ENCODE measurements at places on chromosomes 1 and 21. TPM values are rescaled to one million over a fixed set of nuclear protein-coding genes. Genes with fewer than 3 reads are reported as not detected.

The DNAJC28 gene
- total RNA-seq, result 0.81 TPM

The FAM72B gene
- 10.2 TPM for total RNA-seq

The CKS1B gene
- total RNA-seq, result 229 TPM

The CSF1 gene
- 3.0 TPM for total RNA-seq

The OR10Z1 gene
- not detected for total RNA-seq

The AVPR1B gene
- not detected for total RNA-seq

The CENPL gene
- 20.3 TPM for total RNA-seq

The SCAMP3 gene
- 64.2 TPM for total RNA-seq

The LORICRIN gene
- total RNA-seq, result not detected

DNA sequence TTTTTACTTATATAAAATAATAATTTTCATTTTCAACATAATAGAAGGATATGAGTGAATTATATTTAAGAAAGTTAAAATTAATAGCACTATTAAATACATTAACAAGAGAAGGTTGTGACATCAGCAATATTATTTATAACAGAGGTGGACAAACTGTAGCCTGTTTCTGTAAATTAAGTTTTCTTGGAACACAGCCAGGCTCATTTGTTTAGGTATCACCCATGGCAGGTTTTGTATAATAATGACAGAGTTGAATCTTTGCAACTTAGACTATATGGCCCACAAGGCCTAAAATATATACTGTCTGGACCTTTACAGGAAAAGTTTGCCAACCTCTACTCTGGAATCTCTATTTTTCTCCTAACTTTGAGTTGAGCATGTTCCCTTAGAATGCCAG is 42.8 kb upstream of the CACYBP start:
- no peaks in the 10 kb centered on the region for H3K27me3 ChIP-seq
- H3K4me1 ChIP-seq, result no peaks in the 10 kb centered on the region
- DNase-seq, result no peak

DNA sequence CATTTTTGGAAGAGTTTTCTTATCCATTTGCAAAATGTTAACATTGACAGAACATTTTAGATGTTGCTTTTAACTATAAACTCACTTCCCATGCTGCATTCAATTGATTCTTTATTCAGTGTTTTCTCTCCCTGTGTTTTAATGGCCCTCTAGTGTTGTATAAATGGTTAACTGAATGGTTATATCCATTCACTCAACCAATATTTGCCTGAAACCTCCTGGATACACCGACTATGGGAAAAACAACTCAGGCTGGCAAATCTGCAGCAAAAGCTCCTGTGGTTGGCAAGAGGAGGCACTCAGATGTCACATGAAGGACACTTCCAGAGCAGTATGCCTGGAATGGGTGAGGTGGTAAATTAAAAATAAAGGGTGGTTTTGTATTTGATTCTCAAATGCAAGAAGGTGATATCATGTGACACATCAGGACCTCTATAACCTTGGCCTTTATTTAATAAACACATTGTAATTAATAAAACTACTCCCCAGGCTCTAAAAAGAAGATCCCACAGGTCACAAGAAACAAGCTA is 107.6 kb downstream of the BCAR3 start:
- H3K27me3 ChIP-seq, result no peaks in the 10 kb centered on the region
- H3K4me1 ChIP-seq, result no peaks in the 10 kb centered on the region
- no peak for DNase-seq
- no peak overlapping the region for H3K27ac ChIP-seq

- H3K27me3 ChIP-seq, result no peaks in the 10 kb centered on the region
- H3K36me3 ChIP-seq, result no peaks in the 10 kb centered on the region
- DNase-seq, result no peak
Measured at GRCh38 chr1:93907718-93908117, 1.5 kb downstream of the GCLM start.

- H3K27ac ChIP-seq, result no peak overlapping the region
- H3K4me3 ChIP-seq, result no peak overlapping the region
- no peaks in the 10 kb centered on the region for H3K4me1 ChIP-seq
Measured at GRCh38 chr1:100989306-100990077, 36.1 kb downstream of the DPH5 start.

GRCh38 chr1:82593561-82593960 is 792.8 kb downstream of the ADGRL2 start:
- no peak overlapping the region for H3K27ac ChIP-seq
- H3K4me1 ChIP-seq, result no peaks in the 10 kb centered on the region
- no peaks in the 10 kb centered on the region for H3K36me3 ChIP-seq
- H3K4me3 ChIP-seq, result no peak overlapping the region
- H3K27me3 ChIP-seq, result no peaks in the 10 kb centered on the region
- DNase-seq, result no peak

DNA sequence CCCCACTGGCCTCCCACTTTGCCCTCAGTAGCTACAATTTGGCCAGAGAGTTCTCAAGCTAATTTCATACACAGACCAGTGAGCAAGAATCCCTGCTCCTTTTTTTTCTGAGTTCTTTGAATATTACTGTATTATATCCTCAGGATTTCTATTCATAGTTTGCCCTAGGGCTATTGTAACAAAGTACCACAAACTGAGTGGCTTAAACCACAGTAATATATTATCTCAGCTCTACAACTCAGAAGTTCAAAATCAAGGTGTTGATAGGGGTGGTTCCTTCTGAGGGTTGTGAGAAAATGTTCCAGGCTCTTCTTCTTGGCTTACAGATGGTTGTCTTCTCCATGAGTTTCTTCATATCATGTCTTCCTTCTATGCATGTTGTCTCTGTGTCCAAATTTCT is 289.4 kb upstream of the ESRRG start:
- DNase-seq, result no peak
- H3K4me3 ChIP-seq, result no peak overlapping the region
- no peak overlapping the region for H3K27ac ChIP-seq
- H3K27me3 ChIP-seq, result no peaks in the 10 kb centered on the region
- no peaks in the 10 kb centered on the region for H3K4me1 ChIP-seq

GRCh38 chr1:58621391-58621790 is 44.3 kb upstream of the TACSTD2 start:
- H3K36me3 ChIP-seq, result no peaks in the 10 kb centered on the region
- H3K27me3 ChIP-seq, result no peaks in the 10 kb centered on the region
- H3K4me3 ChIP-seq, result no peak overlapping the region
- peaks cover 29% of the 10 kb centered on the region for H3K4me1 ChIP-seq
- H3K27ac ChIP-seq, result no peak overlapping the region

- no peak for DNase-seq
- H3K4me1 ChIP-seq, result peaks cover 24% of the 10 kb centered on the region
- no peak overlapping the region for H3K4me3 ChIP-seq
Measured at GRCh38 chr21:31201548-31201947, 142.5 kb downstream of the TIAM1 start.

DNA sequence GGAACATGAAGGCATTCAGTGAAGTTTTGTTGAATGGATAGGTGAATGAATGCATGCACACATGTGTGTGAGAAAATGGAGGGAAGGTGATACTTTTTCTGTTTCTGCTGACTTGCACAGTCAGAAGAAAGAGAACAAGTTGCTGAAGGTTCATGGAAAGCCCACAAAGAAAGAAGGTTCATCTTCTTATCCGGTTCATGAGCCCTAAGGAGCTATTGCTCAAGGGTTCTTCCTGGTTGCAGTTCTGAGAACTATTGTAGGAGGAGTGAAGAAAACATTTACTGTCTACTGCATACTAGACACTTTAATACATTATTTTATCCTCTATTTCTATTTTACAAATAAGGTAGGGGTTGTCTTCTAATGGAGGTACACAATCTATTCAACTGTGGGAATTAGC is 13.4 kb upstream of the NIBAN1 start:
- H3K4me3 ChIP-seq, result no peak overlapping the region
- no peak for DNase-seq
- H3K36me3 ChIP-seq, result no peaks in the 10 kb centered on the region
- H3K27ac ChIP-seq, result no peak overlapping the region

GRCh38 chr1:7727809-7728471 is 43.2 kb upstream of the VAMP3 start:
- no peak overlapping the region for H3K27ac ChIP-seq
- H3K27me3 ChIP-seq, result no peaks in the 10 kb centered on the region
- no peak for DNase-seq
- H3K4me1 ChIP-seq, result no peaks in the 10 kb centered on the region
- H3K36me3 ChIP-seq, result no peaks in the 10 kb centered on the region
- no peak overlapping the region for H3K4me3 ChIP-seq

DNA sequence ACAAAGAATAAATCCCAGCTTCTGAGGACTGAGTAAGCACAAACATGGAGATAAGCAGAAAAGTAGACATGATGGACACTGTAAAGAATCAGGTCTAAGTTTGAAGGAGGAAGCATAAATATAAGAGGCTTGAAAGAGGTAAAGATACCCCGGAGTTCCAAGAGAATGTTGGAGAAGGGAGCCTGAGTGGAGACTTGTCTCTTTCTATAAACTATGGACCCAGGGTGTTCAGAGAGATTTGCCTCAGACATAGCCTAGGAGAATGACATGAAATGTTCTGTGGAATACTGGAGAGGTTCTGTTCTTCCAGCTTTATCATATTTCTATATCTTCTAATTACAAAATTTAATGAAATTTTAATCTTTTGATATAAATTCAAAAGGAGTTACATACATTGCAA is 554.3 kb upstream of the B3GALT2 start:
- H3K4me1 ChIP-seq, result no peaks in the 10 kb centered on the region
- H3K36me3 ChIP-seq, result no peaks in the 10 kb centered on the region
- DNase-seq, result no peak
- H3K27me3 ChIP-seq, result no peaks in the 10 kb centered on the region
- no peak overlapping the region for H3K4me3 ChIP-seq

GRCh38 chr21:30882866-30883597 is 1.7 kb upstream of the KRTAP11-1 start:
- no peak overlapping the region for H3K27ac ChIP-seq
- no peak for DNase-seq
- no peaks in the 10 kb centered on the region for H3K36me3 ChIP-seq

- H3K4me1 ChIP-seq, result no peaks in the 10 kb centered on the region
- H3K4me3 ChIP-seq, result no peak overlapping the region
- H3K36me3 ChIP-seq, result no peaks in the 10 kb centered on the region
- no peaks in the 10 kb centered on the region for H3K27me3 ChIP-seq
- no peak overlapping the region for H3K27ac ChIP-seq
Measured at GRCh38 chr1:192401825-192402224, 85.0 kb downstream of the RGS21 start.

GRCh38 chr1:234871710-234872271 is 256.8 kb downstream of the TOMM20 start:
- H3K27me3 ChIP-seq, result no peaks in the 10 kb centered on the region
- H3K27ac ChIP-seq, result no peak overlapping the region
- peaks cover 14% of the 10 kb centered on the region for H3K4me1 ChIP-seq
- no peak overlapping the region for H3K4me3 ChIP-seq
- DNase-seq, result no peak

- no peaks in the 10 kb centered on the region for H3K4me1 ChIP-seq
- H3K4me3 ChIP-seq, result no peak overlapping the region
- H3K36me3 ChIP-seq, result peaks cover 15% of the 10 kb centered on the region
- DNase-seq, result no peak
- H3K27me3 ChIP-seq, result no peaks in the 10 kb centered on the region
Measured at GRCh38 chr1:228095161-228095560, 8.0 kb downstream of the C1orf35 start.

DNA sequence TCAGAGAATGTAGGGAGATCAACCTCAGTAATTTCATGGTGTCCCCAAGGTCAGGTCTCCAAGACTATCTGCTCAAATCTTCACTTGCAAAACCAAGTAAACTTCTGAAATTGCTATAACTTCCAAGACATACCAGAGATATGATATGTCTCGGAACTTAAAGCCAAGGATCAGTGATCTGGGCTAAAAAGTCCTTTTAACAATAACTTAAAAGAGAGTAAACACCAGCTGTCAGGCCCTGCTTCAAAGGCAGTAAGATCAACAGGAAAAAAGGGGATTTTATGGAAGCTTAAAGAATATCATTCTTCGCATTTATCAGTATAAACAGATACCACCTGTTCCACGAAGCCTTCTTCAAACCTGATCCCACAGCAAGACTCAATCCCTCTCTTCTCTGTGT is 13.7 kb downstream of the UBR4 start:
- no peak overlapping the region for H3K4me3 ChIP-seq
- H3K27ac ChIP-seq, result no peak overlapping the region
- H3K36me3 ChIP-seq, result peaks cover 64% of the 10 kb centered on the region
- H3K4me1 ChIP-seq, result no peaks in the 10 kb centered on the region

DNA sequence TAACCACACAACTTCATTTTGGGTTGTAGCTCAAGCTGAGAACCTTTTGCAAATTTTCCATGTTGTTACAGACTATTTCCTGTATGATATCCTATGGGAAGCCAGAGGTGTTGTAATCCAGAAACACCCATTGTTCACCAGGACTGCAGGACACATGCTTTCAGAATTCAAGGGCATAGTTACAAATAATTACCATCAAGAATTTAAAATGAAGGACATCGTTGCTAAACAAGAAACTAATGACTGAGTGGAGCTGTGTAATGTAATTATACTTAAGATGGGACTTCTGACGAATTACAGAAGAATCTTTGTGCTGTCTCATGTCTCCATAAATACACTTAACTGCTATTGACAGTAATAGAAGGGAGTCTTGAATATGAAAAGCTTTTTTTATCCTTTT is 47.6 kb upstream of the HOOK1 start:
- H3K4me3 ChIP-seq, result no peak overlapping the region
- H3K27ac ChIP-seq, result no peak overlapping the region
- no peaks in the 10 kb centered on the region for H3K27me3 ChIP-seq
- DNase-seq, result no peak

- no peak overlapping the region for H3K27ac ChIP-seq
- H3K4me3 ChIP-seq, result no peak overlapping the region
- H3K36me3 ChIP-seq, result no peaks in the 10 kb centered on the region
- no peaks in the 10 kb centered on the region for H3K27me3 ChIP-seq
- H3K4me1 ChIP-seq, result peaks cover 15% of the 10 kb centered on the region
Measured at GRCh38 chr1:59290193-59290949, 6.5 kb upstream of the FGGY start.

DNA sequence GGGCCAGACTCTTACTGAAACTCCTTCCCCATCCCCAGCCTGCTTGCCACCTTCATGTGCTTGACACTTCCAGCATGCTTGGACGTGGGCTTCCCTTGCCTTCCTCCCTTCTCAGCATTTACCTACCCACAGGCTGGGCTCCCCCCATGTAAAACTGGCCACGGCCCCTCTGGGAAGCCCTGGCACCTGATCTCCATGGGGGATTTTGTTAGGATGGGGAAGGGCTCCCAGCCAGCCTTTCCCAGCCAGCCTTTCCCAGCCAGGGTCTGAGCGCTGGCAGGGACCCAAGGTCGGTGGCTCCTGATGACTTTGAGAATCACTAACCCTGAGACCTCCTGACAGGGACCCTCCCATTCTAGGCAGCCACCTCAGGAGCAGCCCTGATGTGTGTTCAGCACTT is 6.7 kb downstream of the ALX3 start:
- 0 out of 2 replicates have a peak, but pooled peaks cover 2% of the 10 kb centered on the region for H3K36me3 ChIP-seq
- no peaks in the 10 kb centered on the region for H3K27me3 ChIP-seq
- H3K4me1 ChIP-seq, result no peaks in the 10 kb centered on the region
- H3K27ac ChIP-seq, result no peak overlapping the region
- no peak overlapping the region for H3K4me3 ChIP-seq

- H3K27me3 ChIP-seq, result no peaks in the 10 kb centered on the region
- no peaks in the 10 kb centered on the region for H3K4me1 ChIP-seq
- H3K4me3 ChIP-seq, result no peak overlapping the region
- no peak for DNase-seq
- no peaks in the 10 kb centered on the region for H3K36me3 ChIP-seq
- H3K27ac ChIP-seq, result no peak overlapping the region
Measured at GRCh38 chr1:57214951-57215575, 208.8 kb downstream of the DAB1 start.

- no peak overlapping the region for H3K4me3 ChIP-seq
- no peaks in the 10 kb centered on the region for H3K4me1 ChIP-seq
- no peak for DNase-seq
- no peak overlapping the region for H3K27ac ChIP-seq
Measured at GRCh38 chr1:6287431-6287886, 26.6 kb upstream of the GPR153 start.

- no peak overlapping the region for H3K4me3 ChIP-seq
- H3K27ac ChIP-seq, result no peak overlapping the region
- 0 out of 2 replicates have a peak, but pooled peaks cover 3% of the 10 kb centered on the region for H3K27me3 ChIP-seq
- no peaks in the 10 kb centered on the region for H3K4me1 ChIP-seq
- DNase-seq, result no peak
- H3K36me3 ChIP-seq, result no peaks in the 10 kb centered on the region
Measured at GRCh38 chr1:208599063-208599462, 354.9 kb upstream of the PLXNA2 start.

Data from HCT116 (cell line).